GM12865 (cell line): ENCODE measurements at places on chromosomes 6 and 20.

- no peak for DNase-seq
Observed at GRCh38 chr6:13089296-13089994, 238.9 kb downstream of the TBC1D7 start.

DNA sequence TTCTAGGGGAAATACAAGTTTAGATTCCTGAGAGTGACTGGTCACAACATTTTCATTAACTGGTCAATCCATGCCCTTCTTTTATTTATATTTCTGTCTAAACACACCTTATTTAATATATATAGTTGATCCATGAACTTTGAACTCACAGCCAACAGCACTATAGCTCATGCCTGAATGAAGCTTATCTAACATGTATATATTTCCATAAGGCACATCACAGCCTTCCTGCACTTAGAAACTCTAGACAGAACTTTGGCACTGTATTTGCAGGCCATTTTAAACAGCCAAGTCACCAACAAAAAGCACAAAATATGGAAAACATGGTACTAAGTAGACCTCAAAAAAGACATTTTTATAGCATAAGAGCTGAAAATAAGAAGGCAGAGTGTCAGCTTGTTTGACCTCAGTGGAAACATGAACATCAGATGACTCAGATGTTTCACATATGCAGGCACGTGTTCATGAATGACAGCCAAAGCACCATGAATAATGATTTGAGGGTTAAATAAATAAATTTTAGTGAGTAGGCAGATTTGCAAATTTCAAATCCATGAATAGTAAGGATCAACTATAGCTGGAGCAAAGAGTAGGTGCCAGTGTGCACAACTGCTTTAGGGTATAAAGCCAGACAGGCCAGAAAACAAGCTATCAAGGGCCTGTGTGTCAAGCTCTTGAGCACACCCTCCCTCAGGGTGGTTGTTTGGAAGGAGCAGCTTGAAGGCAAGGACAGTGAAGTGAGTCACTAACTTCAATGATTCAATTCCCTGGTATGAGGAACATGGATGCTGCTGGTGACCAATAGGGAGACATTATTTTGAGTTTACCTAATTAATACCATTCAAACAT lies 88.9 kb upstream of the NT5E start:
- DNase-seq = peak; percentile 19

- no peak for DNase-seq
Observed at GRCh38 chr6:106168097-106168888, 82.2 kb downstream of the PRDM1 start.

DNA sequence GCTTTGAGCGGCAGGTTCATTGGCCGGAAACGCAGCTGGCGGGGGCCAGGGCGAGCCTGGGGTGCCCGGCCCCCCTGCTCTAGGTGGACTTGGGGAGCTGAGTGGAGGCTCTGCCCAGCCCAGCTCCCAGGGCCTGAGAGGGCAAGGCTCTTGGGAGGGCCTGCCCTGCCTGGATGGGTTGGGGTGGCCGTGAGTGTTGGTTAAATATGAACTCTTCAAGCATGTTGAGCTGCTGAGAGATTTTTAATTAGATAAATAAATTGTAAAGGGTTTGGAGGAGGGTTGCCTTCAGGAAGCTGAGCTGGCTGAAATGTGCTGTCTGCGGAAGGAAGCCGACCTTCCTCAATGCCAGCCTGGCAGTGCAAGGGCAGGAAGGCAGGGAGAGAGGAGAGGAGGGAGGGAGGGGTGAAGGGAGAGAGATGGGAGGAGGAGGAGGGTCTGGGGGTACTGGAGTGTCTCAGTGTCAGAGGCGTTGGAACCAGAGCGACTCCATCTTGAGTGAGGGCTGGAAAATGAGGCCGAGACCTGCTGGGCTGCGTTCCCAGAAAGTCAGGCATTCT lies 39.4 kb upstream of the PMEPA1 start:
- no peak for DNase-seq

GRCh38 chr6:18586133-18586532 lies 199.0 kb downstream of the RNF144B start:
- peak; percentile 20 for DNase-seq

DNA sequence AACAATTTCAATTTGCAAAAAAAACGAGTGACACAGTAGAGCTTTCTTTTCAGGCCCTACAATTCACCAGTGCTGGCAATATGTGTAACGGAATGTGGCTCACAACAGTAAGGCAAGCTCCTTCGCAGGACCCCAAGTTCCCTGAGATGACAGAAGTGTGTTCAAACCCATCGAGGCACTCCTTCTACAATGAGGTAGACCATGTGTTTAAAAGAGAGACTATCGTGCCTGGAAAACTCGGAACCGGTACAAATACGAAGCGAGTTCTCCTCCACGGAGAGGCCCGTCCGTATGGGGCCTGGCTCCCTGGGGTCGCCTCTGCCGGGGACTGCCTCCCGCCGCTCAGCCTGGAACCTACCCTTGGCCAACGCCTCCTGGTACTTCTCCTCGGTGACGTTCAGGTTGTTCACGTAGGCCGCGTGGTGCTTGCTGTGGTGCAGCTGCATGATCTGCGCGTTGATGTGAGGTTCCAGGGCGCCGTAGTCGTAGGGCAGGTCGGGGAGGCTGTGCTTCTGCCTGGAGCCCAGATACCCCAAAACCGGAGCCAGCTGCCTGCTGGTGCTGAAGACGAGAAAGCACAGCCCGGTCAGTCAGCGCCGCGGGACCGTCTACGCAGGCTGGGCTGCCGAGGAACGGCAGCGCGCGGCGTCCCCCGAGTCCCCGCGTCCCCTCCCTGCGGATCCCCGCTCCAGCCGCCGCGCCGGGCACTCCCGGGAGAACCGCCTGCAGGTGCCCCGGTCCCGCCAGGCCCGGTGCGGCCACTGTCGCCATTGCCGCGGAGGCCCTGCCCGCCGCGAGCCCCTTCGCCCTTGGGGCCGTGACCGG lies 526 bp downstream of the SOD2 start:
- peak; percentile 74 for DNase-seq

- DNase-seq = no peak
Observed at GRCh38 chr6:46895930-46896329, 25.8 kb downstream of the ADGRF5 start.

- DNase-seq = no peak
Observed at GRCh38 chr6:66230591-66230990, 523.6 kb upstream of the EYS start.

- DNase-seq = peak; percentile 82
Observed at GRCh38 chr6:28336284-28337120, 554 bp upstream of the ZSCAN31 start.

- no peak for DNase-seq
Observed at GRCh38 chr6:52672412-52673025, 1.6 kb downstream of the TMEM14A start.

- peak; percentile 83 for DNase-seq
Observed at GRCh38 chr6:158803733-158804143, 15.4 kb downstream of the EZR start.

DNA sequence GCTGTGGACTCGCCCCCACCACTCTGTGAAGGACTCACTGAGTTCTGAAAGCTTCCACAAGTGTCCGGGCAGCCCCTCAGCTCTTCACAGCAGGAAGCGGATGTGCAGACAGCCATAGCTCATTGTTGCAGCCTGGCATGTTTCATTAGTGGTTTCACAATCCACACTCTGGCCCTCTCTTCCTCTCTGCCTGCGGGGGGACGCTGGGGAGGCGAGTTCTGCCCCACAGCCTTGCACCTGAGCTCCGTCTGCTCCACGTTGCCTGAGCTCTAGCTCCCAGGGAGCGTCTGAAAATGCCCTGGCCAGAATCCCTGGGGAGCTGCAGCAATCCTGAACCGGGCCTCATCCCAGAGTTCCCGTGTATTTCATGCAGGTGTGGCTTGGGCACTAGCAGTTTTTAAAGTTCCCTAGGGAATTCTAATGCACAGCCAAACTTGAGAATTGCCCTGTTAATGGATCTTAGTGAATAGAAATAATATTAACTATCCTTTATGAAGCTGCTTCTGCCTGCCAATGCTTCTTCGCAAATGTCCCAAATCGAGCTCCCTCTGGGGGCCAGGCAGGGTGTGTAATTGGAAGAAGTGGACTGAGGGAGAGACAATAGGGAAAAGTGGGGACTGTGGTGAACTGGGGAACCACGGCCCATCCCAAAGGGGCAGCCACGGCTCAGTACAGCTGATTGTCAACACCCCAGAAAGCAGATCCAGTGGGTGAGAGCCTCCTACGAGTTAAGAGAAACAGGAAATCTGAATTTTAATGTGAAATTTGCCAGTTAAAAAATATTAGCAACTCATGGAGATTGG lies 51.5 kb downstream of the CTCFL start:
- DNase-seq = peak; percentile 91

GRCh38 chr6:127202676-127203075 lies 64.0 kb upstream of the RNF146 start:
- DNase-seq = no peak
